Activated gamma-delta T cell treated with anti-CD3 and anti-CD28 coated beads, Interleukin-2, amount 50 U/mL, for 16 hours (primary cell): ENCODE measurements at places on chromosomes 13 and 19.

GRCh38 chr19:17623224-17623935 lies 64.8 kb downstream of the UNC13A start:
- no peak for DNase-seq

- DNase-seq = no peak
These were observed 764.3 kb upstream of the ARGLU1 start for GRCh38 chr13:107332188-107332587.

DNA sequence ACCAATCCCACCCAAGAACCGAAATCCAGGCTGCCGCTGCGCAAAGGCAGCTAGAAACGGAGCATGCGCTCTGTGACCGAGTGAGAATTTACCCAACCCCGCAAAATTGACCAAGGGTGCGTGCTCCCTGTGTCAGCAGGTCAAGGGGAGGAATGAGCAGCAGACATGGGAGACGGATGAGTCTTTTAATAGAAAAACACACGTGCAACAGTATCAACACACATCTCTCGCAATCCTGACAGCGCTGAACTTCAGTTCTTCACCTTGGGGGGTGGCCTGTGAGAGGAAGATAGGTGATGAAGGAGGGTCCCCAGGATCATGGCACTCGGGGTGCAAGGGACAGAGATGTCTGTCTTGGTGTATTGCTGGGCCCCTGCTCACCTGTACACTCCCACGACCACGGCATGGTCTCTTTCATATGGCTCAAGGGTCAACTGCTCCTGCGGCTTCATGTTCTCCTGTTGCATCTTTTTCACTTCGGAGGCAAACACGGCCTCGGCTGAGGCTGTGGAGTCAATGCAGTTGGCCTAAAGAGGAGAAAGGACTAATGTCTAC lies 402 bp upstream of the DYRK1B start:
- no peak for DNase-seq

DNA sequence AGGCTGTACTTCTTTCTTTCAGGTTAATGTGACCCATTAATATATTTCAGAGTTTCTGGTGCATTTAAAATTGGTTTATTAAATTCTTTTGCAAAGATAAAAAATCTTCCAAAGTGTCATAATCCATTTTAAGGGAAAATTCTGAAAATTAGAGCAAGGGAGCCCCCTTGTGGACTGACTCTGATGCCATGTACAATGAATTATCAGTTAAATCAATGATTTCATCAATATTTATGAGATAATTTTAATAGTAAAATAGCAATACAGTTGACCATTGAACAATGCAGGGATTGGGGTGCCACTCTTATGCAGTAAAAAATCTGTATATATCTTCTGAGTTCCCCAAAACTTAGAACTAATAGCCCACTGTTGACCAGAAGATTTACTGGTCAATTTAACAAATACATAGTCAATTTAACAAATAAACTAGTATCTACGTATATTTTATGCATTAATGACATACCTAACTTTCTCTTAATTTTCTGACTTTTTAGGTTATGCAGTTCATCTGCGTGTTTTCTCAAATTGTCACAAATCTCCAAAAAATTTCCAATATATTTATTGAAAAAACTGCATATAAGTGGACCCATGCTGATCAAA lies 479.1 kb upstream of the MIR17HG start:
- DNase-seq = no peak

GRCh38 chr13:25111585-25111956 lies 15.6 kb downstream of the PABPC3 start:
- no peak for DNase-seq

DNA sequence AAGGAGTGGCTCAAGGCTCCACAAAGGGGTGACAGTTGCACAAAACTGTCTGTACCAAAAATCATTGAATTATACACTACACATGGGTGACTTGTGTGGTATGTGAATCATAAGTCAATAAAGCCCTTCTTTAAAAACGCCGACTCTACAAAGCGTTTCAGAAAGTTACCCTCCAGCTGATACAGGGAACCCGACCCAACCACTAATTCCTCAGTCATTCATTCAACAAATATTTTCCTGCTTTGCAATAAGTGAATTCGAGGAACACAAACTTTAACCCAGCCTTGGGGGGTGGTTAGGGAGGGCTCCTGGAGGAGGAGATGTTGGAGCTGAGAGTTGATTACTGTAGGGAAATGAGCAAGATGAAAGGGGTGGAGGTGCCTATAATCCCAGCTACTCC lies 32.0 kb downstream of the LTBP4 start:
- no peak for DNase-seq

- no peak for DNase-seq
These were observed 217.6 kb downstream of the PCCA start for GRCh38 chr13:100306434-100306999.

DNA sequence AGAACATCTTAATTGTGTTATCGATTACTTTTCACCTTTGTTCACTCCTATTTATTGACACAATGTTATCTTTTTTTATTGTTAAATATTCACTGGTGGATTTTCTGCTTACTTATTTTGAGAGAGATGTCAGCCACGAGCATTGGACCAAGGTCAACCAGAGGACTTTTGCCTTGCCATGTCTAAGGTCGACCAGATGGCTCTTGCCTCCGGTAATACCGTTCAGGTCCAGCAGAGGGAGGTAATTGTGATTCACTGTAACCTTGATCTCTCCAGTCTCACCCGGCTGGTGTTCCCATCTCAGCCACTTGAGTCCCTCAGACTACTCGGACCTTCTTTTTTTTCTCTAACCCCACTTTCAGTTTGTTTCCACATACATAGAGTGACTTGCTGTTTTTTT lies 1438.1 kb downstream of the UQCRFS1 start:
- DNase-seq = no peak

GRCh38 chr13:109756778-109757177 lies 29.6 kb downstream of the IRS2 start:
- no peak for DNase-seq

DNA sequence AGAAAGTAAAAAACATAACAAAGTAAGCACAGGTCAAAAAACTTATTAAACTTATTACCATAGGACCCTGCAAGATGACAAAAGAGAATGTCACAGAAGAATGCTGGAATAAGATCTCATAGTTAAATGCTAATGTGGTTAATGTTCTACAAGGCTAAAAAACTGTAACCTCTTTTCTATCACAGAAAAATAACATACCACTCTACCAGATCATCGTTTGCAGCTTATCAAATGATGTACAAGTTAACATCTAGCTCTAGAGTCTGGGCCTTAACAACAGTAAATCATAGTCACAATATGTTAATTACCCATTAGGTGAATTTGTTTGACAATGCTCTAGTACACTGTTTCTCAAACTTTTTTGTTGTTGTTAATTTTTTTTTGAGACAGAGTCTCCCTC lies 53.0 kb downstream of the NUFIP1 start:
- DNase-seq = no peak

DNA sequence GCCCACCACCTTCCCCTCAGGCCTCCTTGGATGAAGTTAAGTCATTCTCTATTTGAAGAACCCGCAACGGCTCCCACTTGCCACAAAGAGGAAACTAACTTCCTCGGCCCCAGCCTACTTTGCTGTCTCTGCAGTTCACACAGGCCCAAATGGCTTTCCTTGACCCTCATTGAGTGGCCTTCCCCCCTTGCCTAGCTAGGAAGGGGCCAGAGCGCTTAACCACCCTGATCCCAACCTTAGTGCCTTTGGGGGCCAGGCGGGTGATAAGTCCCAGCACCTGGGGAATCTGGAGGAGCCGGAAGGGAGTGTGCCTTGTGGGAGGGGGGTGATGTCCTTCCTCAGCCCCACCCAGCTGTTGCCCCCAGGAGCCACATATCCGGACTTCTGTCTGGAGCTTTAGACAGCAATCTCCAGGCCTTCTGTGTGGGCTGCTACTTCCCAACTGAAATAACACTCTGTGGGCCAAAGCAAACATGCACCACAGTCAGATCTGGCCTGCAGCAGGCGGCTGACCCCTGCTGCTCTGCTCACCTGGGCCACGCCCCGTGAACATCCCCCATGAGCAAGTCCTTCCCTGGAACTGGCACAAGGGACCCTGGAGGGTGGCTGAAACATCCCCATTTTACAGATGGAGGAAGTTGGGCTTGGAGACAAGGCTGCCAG lies 10.5 kb downstream of the NECTIN2 start:
- DNase-seq = no peak

GRCh38 chr19:31220540-31220939 lies 128.7 kb downstream of the TSHZ3 start:
- DNase-seq = no peak

DNA sequence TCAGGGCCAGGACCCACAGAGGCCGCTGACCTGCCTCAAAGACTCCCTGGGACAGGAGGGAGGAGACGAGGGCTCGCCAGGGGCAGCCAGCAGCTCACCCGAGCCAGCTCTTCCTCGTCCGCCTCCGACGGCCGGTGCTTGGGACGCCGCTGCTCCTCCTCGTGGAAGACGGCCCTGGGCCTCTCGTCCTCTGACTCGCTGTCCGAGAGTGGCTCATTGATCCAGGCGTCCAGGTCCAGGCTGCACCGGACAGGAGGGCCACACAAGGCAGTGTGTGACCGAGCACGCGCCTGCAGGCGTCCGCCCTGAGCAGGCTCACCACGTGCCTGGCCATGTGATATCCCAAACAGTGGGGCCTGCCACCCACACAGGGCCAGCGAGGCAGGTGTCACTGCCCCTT lies 19.8 kb downstream of the IZUMO4 start:
- DNase-seq = no peak

- DNase-seq = no peak
These were observed 9.2 kb downstream of the PGPEP1 start for GRCh38 chr19:18349524-18350128.

- DNase-seq = peak; percentile 36
These were observed 9.1 kb downstream of the ZNF653 start for GRCh38 chr19:11496391-11497163.

- DNase-seq = no peak
These were observed 572 bp downstream of the UCHL3 start for GRCh38 chr13:75550159-75550567.

- no peak for DNase-seq
These were observed 65.2 kb upstream of the PEG3 start for GRCh38 chr19:56905631-56906150.

GRCh38 chr19:30212574-30212973 lies 159.6 kb upstream of the ZNF536 start:
- DNase-seq = no peak

DNA sequence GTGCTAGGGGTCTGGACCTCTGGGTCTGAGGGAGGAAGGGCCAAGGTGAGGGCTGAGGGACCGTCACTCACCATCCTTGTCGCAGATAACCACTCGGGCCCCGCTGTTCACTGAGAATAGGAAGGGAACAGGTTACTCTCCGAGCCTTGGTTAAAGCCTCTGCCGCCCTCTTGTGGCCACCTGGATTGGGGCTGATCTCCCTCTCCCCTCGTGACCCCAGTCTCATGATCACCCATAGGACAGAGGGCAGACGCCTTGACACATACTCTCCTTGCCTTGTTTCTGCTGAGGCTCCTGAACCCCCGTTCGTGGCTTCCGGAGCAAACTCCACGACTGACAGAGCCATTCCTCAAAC lies 580 bp downstream of the HSD17B14 start:
- peak; percentile 89 for DNase-seq

DNA sequence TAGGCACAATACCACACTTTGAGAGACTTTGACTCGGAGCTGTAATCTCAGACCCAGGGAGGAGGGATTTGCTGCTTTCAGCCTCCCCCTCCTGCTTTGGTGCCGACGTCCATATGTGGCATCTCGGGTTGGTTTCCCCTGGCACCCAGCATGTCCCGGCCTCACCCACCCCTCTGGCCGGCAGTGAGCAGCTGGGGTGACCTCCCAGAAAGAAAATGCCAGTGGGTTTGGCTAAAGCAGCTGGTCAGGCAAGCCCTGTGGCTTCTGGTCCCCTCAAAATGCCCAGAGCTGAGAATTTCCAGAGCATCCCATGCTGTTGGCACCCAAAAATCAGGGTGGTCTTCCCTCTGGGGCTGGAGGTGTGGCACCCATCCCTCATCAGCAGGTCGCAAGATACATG lies 34.1 kb downstream of the INSR start:
- DNase-seq = no peak

GRCh38 chr19:18373892-18374629 lies 11.9 kb upstream of the GDF15 start:
- peak; percentile 19 for DNase-seq

- DNase-seq = no peak
These were observed 8.5 kb downstream of the MIER2 start for GRCh38 chr19:336067-336614.

DNA sequence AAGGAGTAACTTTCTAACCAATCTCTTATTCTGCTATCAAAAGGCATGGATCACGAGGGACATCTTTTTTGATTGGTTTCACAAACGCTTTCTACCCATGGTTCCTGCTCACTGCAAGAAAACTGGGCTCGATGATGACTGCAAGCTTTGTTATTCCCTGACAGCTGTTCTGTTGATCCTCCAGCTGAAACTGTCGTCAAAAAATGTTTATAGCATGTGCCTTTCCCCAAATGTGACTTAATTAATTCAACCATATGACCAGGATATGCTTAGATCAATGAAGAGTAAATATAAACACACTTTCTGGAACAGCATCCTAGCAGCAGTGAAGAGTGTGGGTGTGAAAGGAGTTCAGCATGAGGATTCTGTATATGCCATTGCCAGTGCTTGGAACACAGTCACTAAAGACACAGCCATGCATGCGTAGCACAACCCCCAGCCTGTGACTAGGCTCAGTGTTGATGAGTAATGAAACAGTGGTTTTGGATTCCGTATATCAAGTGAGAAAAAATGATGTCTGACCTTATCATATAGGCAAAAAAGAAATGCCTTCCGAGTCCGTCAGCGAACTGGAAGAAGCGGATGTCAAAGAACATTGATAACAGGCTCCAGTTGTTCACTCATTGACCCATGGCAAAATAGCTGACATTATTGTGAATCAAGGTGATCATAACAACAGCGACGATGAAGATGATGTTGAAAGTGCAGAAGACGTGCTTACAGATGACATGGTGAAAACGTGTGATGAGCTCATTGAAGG lies 347.4 kb downstream of the FGF9 start:
- no peak for DNase-seq

DNA sequence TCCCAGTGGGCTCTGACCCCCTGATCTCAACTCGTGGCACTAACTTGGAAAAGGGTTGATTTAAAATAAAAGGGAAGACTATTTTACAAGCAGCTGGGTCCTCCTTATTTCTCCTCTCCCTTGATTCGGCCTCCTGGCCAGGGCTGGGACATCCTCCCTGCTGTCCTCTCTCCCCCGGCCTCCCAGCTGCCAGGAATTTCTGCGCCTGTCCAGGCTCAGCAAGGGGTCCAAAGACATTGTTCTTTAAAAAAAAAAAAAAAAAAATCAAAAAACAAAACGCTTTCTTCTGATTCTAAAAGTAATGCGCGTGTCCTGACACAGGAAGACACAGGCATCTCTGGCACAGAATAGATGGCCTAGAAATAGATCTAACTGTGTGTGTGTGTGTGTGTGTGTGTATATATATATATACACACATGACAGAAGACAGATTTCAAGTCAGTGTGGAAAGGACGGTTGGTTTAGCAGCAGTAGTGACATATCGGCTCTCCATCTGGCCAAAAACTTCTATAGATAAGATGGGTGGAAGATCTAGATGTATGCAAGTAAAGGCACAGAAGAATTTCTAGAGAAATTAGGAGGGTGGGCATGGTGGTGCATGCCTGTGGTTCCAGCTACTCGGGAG lies 12.3 kb upstream of the LENG8 start:
- DNase-seq = no peak
